ENCODE measurements at places on chromosomes 11 and 22. TPM values are rescaled to one million over a fixed set of nuclear protein-coding genes. Genes with fewer than 3 reads are reported as not detected.

- no peak for DNase-seq
- no peak overlapping the region for H3K27ac ChIP-seq
- H3K4me1 ChIP-seq: peaks cover 10% of the 10 kb centered on the region
- no peaks in the 10 kb centered on the region for H3K36me3 ChIP-seq
- no peak overlapping the region for H3K4me3 ChIP-seq
Observed at GRCh38 chr11:73246303-73246702, 25.8 kb upstream of the P2RY6 start.

- peaks cover 51% of the 10 kb centered on the region for H3K4me1 ChIP-seq
- no peaks in the 10 kb centered on the region for H3K27me3 ChIP-seq
- H3K4me3 ChIP-seq: no peak overlapping the region
- no peaks in the 10 kb centered on the region for H3K36me3 ChIP-seq
Observed at GRCh38 chr11:47550288-47551047, 2.5 kb downstream of the CELF1 start.

- H3K27ac ChIP-seq: no peak overlapping the region
- H3K4me3 ChIP-seq: no peak overlapping the region
- no peaks in the 10 kb centered on the region for H3K4me1 ChIP-seq
- H3K27me3 ChIP-seq: no peaks in the 10 kb centered on the region
Observed at GRCh38 chr11:78733031-78733430, 158.4 kb upstream of the NARS2 start.

- no peak overlapping the region for H3K4me3 ChIP-seq
- peaks cover 6% of the 10 kb centered on the region for H3K36me3 ChIP-seq
- H3K4me1 ChIP-seq: peaks cover 12% of the 10 kb centered on the region
- H3K27ac ChIP-seq: no peak overlapping the region
- H3K27me3 ChIP-seq: no peaks in the 10 kb centered on the region
Observed at GRCh38 chr11:16825101-16825500, 86.7 kb downstream of the C11orf58 start.

- H3K4me3 ChIP-seq: no peak overlapping the region
- H3K4me1 ChIP-seq: peaks cover 10% of the 10 kb centered on the region
- H3K27me3 ChIP-seq: peaks cover 4% of the 10 kb centered on the region
- DNase-seq: no peak
- no peaks in the 10 kb centered on the region for H3K36me3 ChIP-seq
Observed at GRCh38 chr22:39954584-39955055, 5.6 kb upstream of the TMA7B start.

- H3K27ac ChIP-seq: no peak overlapping the region
- H3K27me3 ChIP-seq: no peaks in the 10 kb centered on the region
- H3K36me3 ChIP-seq: no peaks in the 10 kb centered on the region
- no peak overlapping the region for H3K4me3 ChIP-seq
- DNase-seq: no peak
Observed at GRCh38 chr11:91664521-91664920, 560.1 kb upstream of the FAT3 start.

DNA sequence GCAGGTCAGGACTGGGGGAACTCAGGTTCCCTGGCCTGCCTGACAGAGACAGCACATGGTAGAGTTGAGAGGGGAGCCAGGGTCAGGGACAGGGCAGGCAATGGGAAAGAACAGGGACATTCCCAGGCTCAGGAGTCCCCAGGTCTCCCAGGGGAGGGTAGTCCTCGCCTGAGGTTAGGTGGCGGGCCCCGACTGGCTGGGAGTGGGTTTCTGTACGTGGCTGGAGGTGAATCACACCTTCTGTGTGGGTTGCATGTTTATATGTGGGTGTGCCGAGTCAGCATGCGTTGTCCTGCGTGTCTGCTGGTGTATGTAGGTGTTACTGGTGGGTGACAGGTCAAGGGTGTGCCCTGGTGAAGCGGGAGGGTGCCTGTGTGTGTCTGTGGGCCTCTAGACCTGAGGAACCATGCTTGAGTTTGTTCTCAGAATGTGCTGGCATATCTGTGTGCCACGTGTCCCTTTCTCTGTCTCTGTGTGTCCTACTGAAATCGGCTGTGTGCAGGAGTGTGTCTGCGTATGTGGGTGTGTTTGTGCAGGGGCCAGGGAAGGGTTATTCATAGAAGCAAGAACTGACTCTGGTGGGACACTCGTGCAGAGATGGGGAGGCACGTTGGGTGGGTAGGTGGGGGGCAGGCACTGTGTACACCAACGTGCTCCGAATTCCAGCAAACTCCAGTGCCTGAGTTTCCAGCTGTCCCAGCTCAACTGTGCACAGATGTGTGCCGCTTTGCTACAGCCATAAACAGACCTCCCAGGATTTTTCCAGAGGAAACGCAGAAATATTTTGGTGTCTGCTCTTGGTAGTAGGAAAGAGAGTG, 23.8 kb upstream of the OAF start:
- DNase-seq: peak; percentile 58
- H3K36me3 ChIP-seq: no peaks in the 10 kb centered on the region
- peaks cover 57% of the 10 kb centered on the region for H3K4me1 ChIP-seq
- no peak overlapping the region for H3K4me3 ChIP-seq
- peak overlapping the region; percentile 83 for H3K27ac ChIP-seq

GRCh38 chr11:121557348-121557747, 104.6 kb upstream of the SORL1-AS1 start:
- no peaks in the 10 kb centered on the region for H3K4me1 ChIP-seq
- no peaks in the 10 kb centered on the region for H3K27me3 ChIP-seq
- DNase-seq: no peak
- peaks cover 3% of the 10 kb centered on the region for H3K36me3 ChIP-seq

GRCh38 chr22:48277868-48278581, 1515.6 kb downstream of the TBC1D22A start:
- H3K27me3 ChIP-seq: peaks cover 30% of the 10 kb centered on the region
- no peak for DNase-seq
- no peak overlapping the region for H3K27ac ChIP-seq
- no peak overlapping the region for H3K4me3 ChIP-seq

DNA sequence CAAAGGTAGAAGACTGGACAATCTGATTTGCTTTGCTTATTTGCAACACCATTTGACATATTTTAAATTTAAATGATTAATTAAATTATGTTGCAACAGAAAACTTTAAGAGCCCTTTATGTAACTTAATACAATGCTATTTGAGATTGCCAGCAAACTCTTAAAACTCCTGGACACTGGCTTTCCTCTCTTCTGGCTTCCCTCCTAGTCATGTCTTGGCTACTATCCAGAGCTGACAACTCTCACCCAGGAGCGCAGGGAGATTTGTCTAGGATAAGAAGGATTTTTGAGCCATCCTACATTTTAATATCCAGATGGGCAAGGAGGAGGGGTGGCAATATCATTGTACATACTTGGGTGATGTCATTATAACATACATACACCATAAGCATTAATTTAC, 134.3 kb downstream of the ELP4 start:
- no peaks in the 10 kb centered on the region for H3K36me3 ChIP-seq
- H3K27me3 ChIP-seq: no peaks in the 10 kb centered on the region
- DNase-seq: no peak
- no peak overlapping the region for H3K27ac ChIP-seq
- H3K4me1 ChIP-seq: peaks cover 3% of the 10 kb centered on the region
- H3K4me3 ChIP-seq: no peak overlapping the region

The NOX4 gene
- 0.91 TPM for total RNA-seq

The OR10G7 gene
- not detected for total RNA-seq

The POU2AF3 gene
- total RNA-seq: not detected

DNA sequence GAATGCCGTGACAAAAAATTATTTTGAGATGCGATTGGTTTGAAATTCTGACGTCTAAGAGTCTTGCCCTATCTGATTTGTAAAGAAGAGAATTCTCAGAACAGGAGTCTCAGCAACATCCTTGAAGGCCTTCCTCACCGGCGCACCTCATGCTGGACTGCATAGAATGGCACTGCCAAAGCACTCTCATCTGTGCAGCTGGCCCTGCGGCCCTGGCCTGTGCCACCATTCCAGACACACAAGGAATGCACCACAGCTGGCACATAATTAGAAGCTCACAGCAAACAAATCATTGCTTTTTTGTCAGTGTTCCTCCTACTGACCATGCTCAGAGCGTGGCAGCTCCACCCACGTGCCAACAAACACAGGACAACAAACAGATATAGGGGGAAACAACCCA, 166.0 kb downstream of the KIRREL3 start:
- no peak for DNase-seq
- no peaks in the 10 kb centered on the region for H3K36me3 ChIP-seq
- H3K27ac ChIP-seq: no peak overlapping the region
- no peaks in the 10 kb centered on the region for H3K27me3 ChIP-seq
- H3K4me1 ChIP-seq: no peaks in the 10 kb centered on the region

GRCh38 chr11:44348721-44349120, 38.8 kb upstream of the ALX4 start:
- no peak overlapping the region for H3K4me3 ChIP-seq
- no peaks in the 10 kb centered on the region for H3K4me1 ChIP-seq
- no peak for DNase-seq
- peaks cover 8% of the 10 kb centered on the region for H3K27me3 ChIP-seq
- no peak overlapping the region for H3K27ac ChIP-seq

- no peak overlapping the region for H3K27ac ChIP-seq
- no peaks in the 10 kb centered on the region for H3K4me1 ChIP-seq
- peaks cover 17% of the 10 kb centered on the region for H3K27me3 ChIP-seq
Observed at GRCh38 chr11:32386770-32387377, 48.5 kb downstream of the WT1 start.

- no peaks in the 10 kb centered on the region for H3K36me3 ChIP-seq
- H3K4me3 ChIP-seq: no peak overlapping the region
- H3K27ac ChIP-seq: no peak overlapping the region
- H3K4me1 ChIP-seq: peaks cover 36% of the 10 kb centered on the region
Observed at GRCh38 chr22:29617922-29618629, 14.6 kb downstream of the NF2 start.

DNA sequence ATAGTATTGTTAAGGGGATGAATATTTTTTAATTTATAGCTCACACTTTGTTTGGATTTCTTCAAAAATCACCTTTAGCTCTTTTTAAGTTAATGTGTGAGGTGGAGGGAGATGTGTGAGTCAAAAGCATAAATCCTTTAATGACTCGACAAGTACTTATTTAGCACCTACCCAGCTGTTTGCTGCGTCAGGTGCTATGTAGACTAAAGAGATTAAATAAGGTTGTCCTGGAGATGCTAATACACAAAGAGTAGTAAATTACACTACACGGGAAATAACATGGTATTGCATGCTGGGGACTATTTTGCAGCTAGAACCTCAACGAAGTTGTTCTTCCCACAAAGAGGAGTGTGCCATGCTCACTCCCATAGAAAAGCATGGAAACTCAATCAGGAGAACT, 583.3 kb upstream of the TENM4 start:
- H3K4me3 ChIP-seq: no peak overlapping the region
- H3K27ac ChIP-seq: no peak overlapping the region
- no peaks in the 10 kb centered on the region for H3K36me3 ChIP-seq
- H3K27me3 ChIP-seq: no peaks in the 10 kb centered on the region

The PRAME gene
- not detected for total RNA-seq

GRCh38 chr11:62611705-62612365, 740 bp downstream of the EML3 start:
- H3K36me3 ChIP-seq: peaks cover 42% of the 10 kb centered on the region
- peaks cover 39% of the 10 kb centered on the region for H3K4me1 ChIP-seq
- no peak for DNase-seq
- H3K27me3 ChIP-seq: no peaks in the 10 kb centered on the region
- H3K4me3 ChIP-seq: peak overlapping the region; percentile 88

DNA sequence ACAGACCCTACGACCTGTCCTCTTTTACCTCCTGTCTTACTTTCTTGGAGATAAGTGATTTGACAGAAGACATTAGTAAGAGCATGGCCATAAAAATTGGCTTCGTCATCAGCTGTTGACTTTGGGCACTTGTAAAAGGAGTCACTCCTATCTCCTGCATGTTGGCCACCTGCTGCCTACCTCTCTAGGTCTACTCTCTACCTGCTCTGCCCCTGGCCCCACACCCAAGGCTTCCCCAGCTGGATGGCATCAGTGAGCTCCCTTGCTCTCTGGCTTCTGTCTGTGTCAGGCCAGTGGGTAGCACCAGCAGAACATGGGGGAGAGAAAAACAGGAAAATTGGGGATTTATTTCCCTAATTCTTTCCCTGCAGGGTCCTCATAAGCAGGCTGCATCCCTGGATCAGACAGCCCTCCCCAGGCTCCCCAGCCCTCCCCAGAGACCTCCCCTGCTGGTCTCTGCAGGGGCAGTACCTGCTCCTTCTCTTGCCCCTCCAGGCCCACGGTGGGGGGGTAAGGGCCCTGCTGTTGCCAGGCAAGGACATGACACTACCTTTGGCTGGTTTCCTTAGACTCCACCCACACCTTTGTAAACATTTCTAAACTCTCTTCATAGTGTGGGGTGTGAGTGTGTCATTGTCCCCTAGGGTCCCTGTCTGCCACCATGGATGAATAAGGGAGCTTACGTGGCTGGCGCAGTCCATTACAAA, 157.0 kb upstream of the NECTIN1 start:
- no peaks in the 10 kb centered on the region for H3K4me1 ChIP-seq
- H3K27ac ChIP-seq: no peak overlapping the region
- no peak overlapping the region for H3K4me3 ChIP-seq
- no peak for DNase-seq
- H3K27me3 ChIP-seq: peaks cover 15% of the 10 kb centered on the region
- H3K36me3 ChIP-seq: no peaks in the 10 kb centered on the region

- no peaks in the 10 kb centered on the region for H3K36me3 ChIP-seq
- no peaks in the 10 kb centered on the region for H3K4me1 ChIP-seq
- H3K27ac ChIP-seq: no peak within 1 kb of the TSS
- DNase-seq: peak; percentile 60
Observed at GRCh38 chr11:128867277-128867676, at the start of gene KCNJ1. TSS of gene KCNJ1 (minus strand) at chr11:128867296. CDS start at chr11:128840243, 27,053 bp downstream.

The KCNJ5 gene
- total RNA-seq: not detected

DNA sequence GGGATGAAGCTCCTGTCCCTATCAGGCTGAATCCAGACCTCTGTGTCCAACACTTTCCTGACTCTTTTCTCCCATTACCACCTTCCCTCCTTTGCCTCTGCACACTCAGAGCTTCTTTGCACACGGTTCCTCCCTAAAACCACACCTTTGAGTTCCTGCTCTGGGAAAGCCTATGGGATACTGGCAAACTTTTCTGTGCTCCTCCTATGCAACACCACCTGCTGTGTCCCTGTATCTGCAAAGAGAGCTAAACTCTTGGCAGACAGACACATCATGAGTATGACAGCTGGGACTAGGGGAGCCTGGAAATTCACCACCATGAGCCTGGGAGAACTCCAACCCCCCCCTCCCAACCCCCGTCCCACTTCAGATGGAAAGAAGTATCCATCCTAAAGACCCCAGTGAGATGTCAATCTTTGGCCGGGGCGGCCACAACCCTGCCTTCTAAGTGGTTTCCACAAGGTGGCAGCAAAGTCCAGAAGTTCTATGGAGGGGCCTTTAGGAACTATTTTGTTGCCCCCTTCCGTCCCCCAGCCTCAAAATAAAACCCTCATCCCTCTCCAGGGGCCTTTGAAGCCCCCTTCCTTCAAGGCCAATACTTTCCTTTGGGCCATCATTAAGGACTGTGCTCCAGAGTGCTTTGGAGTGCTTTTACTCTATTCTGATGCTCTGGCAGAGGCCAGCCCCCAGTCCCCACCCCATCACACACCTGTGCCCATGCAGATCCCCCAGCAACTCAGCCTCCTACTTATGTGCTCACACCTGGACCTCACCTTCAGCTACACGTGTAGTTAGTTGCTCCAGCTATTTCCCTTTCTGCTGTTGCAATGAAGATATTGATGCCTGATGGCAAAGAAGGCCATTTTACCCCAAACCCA, 19.4 kb downstream of the HTR3A start:
- DNase-seq: no peak
- no peak overlapping the region for H3K4me3 ChIP-seq
- H3K27ac ChIP-seq: no peak overlapping the region
- H3K4me1 ChIP-seq: no peaks in the 10 kb centered on the region

Measured in suprapubic skin (tissue), 4 donors.